T-helper 17 cell (primary cell): ENCODE measurements at places on chromosomes 3 and 15.

GRCh38 chr3:143835312-143835711 lies 13.0 kb downstream of the SLC9A9 start:
- DNase-seq, result no peak

DNA sequence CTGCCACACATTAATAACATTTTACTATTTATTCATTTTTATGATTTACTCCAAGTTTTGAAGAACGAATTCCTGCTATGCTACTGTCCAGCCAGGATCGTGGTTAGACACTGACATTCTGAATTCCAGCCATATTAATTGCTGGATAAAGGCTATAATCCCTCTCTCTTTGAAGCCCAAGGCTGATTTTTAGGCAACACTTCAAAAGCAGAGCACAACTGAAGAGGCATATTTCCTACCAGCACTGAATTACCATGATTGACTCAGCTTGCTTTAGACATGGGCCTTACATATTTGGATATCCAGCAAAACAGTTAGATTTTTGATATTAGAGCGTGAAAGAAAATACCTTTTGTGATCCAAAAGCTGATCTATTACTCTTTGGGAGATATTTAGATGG lies 205.0 kb downstream of the ZIC1 start:
- no peak for DNase-seq

GRCh38 chr15:22942306-22942855 lies 37.8 kb downstream of the CYFIP1 start:
- no peak for DNase-seq

DNA sequence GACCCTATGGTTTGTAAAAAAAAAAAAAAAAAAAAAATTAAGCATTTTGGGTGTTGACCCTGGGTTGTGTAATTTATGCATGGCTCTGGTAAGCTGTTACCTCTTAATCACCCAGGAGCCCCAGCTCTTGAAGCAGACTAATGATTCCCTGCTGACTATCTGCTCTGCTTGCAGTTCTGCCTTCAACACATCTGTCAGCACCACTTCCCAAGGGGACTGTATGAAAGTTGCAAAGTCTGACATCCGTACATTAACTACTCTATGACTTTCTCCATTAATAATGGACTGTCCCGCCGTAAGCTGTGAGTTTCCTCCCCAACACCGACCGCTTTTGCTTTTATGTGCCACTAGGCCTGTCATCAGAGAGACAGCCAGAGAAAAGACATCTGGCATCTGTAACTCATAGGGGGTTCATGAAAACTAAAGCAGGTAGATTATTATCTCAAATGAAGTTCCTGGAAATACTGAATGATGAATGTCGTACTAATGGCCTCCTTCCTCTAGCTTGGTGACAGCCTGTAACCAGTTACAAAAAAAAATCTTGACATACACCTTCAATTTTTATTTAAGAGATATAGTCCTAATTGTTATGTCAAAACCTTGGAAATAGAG lies 271.5 kb downstream of the IL5RA start:
- DNase-seq, result no peak

DNA sequence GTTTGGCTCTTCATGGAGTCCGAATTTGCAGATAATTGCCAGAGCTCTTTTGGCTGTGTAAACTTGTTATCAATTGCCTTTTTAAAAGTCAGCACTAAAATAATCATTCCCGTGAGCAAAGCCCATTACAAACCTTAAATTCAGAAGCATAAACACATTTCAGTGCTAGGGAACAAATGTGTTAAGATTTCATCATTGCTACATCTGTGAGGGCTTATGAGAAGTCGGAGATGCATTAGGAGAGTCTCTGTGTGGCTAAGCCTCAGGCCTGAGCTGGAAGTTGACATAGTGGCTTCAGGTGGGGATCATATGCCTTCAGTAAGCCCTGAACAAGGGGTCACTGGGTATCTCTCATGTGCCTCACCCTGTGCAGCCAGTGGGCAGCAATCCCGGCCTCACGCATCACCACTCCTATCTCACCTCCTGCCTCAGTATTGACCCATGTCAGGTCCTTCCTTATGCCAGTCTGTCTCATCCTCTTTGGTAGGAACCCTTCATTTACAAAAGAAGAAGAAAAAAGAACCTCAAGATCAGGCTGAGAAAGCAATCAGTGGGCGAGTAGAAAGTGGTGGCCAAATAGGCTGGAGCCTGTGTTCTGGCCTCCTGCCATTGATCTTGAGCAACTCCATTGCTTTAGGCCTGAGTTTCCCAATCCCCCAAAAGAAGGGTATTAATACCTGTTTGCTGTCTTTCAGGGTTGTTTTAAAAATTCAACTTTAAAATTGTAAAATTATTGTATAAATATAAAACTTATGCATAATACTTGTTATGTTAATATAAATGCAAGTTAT lies 233.5 kb downstream of the IL20RB start:
- no peak for DNase-seq

GRCh38 chr3:31562525-31562924 lies 29.8 kb downstream of the STT3B start:
- peak; percentile 17 for DNase-seq

DNA sequence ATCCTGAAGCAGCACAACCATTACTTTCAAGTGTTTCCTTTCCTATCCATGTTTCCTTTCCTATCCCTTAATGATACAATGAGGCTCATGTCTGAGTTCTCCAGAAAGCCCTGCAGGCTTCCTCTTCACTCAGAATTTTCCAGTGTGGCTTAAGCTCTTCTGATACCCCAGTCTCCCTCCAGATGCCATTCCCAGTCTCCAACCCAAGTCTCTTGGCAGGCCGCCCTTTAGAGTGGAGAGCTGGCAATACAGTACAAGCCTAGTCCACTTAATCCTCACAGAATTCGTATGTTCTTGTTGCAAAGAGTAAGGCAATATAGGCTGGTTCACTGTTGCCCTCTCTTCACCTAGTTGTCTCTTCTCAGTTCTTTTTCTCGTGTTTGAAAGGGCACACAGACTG lies 503.9 kb upstream of the MDFIC2 start:
- DNase-seq, result no peak

DNA sequence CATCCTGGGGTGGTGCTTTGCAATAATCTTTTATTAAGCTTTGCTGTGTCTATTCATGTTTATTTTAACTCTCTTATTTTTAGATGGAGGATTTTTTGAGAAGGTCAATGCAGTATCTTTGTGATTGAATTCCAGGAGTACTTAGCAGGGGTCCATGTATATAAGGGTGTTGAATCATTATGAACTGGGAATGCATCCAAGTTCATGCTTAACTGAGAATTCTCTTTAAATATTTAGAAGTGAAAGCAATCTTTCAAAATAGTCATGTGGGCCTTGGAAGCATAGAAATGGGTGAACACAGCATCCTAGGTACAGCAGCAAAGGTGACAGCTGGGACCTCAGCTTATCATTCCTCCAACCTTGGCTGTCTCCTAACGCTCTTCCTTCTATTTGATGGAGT lies 27.3 kb downstream of the SPTSSB start:
- DNase-seq, result no peak

DNA sequence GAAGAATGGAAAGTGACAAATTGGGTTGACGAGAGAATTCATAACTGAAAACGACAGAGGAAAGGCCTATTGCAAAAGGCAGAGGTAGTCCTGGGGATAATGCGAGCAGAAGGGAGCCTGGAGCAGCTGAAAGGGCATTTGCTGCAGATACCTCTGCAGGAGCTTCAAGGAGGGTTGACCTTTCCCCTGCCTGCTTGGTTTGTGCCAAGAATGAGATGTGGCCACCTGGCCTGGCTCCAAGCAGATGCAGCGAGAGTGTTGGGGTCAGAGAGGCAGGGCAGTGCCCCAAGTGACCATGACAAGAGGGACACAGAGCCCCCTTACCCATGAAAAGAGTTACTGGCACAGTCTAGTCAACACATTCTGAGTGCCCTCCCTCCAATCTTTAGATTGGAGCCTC lies 43.5 kb downstream of the SLC41A3 start:
- no peak for DNase-seq

GRCh38 chr3:144822671-144823070 lies 851.0 kb downstream of the DIPK2A start:
- no peak for DNase-seq

- no peak for DNase-seq
Observed at GRCh38 chr3:190224863-190225692, 97.2 kb downstream of the CLDN1 start.

DNA sequence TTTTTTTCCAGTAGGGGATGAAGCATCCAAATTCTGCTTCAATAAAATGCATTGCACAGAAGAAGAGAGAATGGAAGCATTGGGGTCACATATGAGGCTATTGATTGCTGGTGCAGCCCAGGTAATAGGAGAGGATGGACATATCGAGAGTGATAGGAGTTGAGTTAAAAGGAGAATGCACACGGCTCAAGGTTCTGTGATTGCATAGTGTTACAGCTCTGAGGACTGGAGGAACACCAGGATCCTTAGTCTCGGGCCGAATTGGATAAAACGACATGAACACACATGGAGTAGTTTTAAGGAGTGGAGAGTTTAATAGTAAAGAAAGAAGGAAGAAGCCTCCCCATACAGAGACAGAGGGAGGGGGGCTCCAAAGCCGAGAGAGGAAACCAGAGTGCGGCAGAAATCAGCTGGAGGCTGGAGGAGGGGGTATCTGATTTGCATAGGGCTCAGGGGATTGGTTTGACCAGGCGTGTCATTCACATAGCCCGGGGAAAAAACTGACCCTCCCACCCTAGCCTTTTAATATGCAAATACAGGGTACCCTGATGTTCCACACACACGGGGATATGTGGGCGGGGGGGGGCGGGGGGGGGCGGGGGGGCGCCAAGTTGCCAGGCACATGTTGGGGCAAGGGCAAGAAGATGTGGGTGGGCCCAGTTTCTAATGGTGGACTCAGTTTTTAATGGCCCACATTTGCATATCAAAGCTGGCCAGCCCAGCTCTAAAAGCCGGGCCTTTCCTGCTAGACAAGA lies 156.9 kb downstream of the AGBL1 start:
- DNase-seq, result no peak

GRCh38 chr15:58217460-58217859 lies 79.3 kb downstream of the AQP9 start:
- DNase-seq, result no peak

GRCh38 chr15:50166216-50166615 lies 15.8 kb upstream of the SLC27A2 start:
- no peak for DNase-seq

DNA sequence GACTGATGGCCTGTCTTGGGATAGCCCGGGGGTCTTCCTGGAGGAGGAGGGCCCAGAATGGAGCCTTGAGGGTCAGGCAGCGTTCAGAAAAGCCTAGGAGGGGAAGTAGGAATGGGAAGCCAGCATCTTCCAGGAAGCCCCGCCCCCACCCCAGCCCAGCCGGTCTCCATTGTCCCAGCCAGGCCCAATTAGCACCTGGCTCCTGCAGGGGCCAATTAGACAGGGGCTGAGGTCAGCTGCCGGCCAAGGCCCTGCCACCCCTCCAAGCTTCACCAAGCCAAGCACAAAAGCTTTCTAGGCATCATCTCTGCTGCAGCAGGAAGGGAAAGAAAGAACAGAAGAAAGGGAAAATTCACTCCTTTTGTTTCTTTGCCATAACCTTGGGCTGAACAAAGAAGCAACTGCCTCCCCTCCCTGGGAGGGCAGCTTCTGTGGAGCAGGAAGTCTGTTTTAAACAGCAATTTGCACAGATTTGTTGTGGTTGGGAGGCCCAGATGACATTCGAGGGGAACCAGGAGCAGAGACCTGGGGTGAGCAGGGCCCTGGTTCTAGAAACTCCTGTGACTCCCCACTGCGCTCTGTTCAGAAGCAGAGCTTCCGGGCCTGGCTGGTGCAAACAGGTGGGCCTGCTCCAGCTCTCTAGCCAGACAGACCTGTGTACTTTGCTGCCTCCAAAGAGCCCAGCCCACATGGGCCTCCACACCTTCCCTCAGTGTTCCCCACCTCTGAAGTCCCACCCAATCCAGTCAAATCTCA lies 47.7 kb downstream of the CYP11A1 start:
- DNase-seq, result no peak

DNA sequence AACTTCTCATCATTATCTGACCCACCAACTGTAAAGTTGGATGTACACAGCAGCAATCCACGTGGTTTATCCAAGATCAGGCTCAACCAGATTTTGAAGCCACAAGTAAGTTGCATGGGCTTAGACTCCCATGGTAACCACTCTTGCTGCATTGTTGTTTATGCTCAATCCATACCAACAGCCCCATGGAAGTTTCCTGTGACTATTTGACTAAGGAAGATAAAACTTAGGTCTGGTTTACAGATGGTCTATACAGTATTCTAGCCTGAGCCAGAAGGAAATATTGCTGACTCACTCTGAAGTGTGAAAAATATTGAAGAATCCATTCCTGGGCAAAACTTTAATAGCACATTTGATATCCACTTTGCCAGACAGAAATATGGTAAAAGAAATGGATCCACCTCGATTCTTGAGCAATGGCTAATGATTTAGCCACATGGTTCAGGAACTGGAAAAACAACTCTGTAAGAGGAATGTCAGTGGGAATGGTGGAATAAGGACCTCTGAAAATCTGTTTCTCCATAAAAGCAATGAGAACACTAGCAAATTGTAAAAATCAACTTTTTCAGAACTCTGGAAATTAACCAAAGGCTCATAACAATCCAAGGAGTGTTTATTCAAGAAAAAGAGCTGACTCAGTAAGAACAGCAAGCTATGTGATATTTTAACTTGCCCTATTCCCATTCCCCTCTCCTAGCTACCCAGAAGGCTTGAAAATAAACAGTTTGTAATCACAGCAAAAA lies 162.9 kb upstream of the STT3B start:
- DNase-seq, result no peak

- no peak for DNase-seq
Observed at GRCh38 chr3:150216041-150216811, 191.9 kb upstream of the TSC22D2 start.

GRCh38 chr3:182241766-182242488 lies 530.2 kb downstream of the SOX2 start:
- DNase-seq, result no peak

GRCh38 chr3:135103917-135104316 lies 308.9 kb downstream of the EPHB1 start:
- no peak for DNase-seq

GRCh38 chr15:62402687-62403086 lies 237.6 kb upstream of the C2CD4B start:
- DNase-seq, result no peak

DNA sequence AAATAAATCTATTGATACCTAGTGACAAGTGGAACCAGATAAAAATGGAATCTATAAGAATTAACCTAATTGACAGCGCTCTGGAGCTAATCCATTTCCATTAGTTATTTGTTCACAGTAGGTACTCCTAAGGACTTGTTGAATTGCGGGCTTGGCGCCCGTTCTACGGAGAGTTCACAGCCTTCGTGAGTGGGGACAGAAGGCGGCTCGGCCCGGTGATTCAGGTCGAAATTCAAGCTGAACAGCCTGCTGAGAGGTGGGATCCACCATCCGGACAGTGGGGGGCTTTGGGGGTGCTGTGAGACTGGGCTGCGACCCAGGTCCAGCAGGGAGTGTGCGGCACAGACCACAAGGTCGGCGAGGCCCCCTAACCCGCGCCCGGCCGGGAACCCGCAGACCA lies 779 bp upstream of the CTNNB1 start:
- no peak for DNase-seq

DNA sequence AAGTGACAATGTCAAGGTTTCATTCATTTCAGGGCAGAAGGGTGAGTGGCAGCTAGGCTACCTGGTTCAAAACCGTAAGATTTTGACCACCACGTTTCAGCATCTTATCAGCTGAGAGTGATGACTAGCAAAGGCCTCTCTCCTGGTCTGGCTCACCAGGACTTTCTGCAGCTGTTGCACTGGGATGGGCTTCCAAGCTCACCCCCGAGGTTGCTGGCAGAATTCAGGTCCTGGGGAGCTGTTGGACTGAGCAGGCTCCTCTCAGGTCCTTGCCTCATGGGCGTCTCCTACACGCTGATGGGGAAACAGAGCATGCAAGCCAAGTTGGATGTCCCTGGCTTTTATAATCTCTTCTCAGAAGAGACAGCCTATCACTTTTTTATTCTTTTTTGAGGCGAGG lies 88.8 kb upstream of the RNU6-1 start:
- DNase-seq, result no peak

GRCh38 chr3:128270559-128271492 lies 117.5 kb downstream of the EEFSEC start:
- DNase-seq, result no peak
